Activated T-helper 1 cell treated with anti-CD3 and anti-CD28 coated beads, Interleukin-2, amount 50 U/mL, for 16 hours (primary cell): ENCODE measurements at places on chromosomes 2 and 18.

DNA sequence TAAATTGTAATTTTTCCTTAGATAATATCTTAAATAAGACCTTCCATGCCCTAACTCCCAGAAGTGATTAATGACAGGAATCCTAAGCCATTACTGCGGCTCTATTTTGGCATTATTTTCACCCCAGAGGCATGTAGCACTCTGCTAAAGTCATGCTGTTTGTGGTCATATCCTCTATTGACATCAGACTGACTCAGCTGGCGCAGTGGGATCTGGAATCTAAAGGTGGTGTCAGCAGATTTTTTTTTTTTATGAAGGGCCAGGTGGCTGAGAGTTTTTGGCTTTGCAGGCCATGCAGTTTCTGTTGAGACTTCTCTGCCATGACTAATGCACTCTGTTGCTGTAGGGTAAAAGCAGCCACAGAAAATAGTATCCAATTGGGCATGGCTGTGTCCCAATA is 64.1 kb upstream of the ACVR1C start:
- no peak for DNase-seq

- no peak for DNase-seq
These were observed 56.9 kb upstream of the CCDC141 start for GRCh38 chr2:179106676-179107428.

GRCh38 chr2:66805968-66806367 is 371.0 kb downstream of the MEIS1 start:
- DNase-seq = no peak

- no peak for DNase-seq
These were observed 795 bp upstream of the TCF7L1 start for GRCh38 chr2:85132397-85132796.

DNA sequence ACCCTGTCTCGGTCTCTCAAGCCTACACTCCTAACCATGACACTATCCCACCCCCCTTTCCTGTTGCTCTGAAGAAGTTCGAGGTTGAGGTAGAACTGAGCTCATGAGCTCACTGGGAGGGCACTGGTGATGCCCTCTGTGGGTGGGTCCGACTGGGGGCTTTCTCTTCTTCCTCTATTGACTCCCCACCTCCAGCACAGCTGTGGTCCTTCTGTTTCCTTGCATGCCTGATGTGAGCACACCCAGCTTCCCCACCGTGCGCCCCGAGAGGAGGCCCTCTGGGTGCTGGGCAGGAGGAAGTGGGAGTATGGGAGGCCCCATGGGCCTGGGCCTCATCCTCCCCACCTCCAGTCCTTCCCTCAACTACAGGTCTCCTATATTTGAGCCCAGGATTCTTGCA is 20.9 kb downstream of the SPEG start:
- no peak for DNase-seq

DNA sequence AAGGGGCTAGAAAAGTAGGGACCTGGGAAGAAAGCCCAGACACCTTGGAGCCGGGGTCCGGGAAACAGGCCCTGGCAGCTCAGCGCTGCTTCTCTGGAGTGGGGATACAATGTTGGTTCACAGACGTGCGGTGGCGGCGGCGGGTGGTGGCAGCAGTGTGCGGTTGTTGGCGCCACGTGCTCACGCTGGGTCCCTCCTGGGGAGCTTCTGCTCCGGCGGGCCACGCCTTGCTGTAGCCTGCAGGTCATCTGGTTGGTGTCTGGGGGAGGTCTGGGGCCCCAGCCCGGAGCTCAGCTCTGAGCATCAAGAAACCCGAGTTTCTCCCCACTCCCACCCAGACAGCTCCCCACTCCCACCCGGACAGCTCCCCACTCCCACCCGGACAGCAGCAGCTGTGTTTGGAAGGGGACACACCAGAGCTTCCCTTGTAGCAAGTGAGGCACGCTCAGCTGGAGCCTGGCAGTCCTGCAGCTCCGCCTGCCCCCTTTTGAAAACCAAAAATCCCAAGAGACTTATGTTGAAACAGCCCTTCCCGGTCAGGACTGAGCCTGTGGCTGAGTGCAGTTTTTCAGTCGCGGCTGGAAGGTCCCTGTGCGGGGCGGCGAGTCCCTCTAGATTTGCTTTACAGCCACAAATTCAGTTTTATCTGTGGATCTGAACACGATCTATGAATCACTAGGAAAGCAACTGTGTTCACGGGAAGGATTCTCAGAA is 46.9 kb downstream of the NFATC1 start:
- no peak for DNase-seq

GRCh38 chr2:68646303-68646702 is 2.9 kb downstream of the PROKR1 start:
- DNase-seq = no peak

DNA sequence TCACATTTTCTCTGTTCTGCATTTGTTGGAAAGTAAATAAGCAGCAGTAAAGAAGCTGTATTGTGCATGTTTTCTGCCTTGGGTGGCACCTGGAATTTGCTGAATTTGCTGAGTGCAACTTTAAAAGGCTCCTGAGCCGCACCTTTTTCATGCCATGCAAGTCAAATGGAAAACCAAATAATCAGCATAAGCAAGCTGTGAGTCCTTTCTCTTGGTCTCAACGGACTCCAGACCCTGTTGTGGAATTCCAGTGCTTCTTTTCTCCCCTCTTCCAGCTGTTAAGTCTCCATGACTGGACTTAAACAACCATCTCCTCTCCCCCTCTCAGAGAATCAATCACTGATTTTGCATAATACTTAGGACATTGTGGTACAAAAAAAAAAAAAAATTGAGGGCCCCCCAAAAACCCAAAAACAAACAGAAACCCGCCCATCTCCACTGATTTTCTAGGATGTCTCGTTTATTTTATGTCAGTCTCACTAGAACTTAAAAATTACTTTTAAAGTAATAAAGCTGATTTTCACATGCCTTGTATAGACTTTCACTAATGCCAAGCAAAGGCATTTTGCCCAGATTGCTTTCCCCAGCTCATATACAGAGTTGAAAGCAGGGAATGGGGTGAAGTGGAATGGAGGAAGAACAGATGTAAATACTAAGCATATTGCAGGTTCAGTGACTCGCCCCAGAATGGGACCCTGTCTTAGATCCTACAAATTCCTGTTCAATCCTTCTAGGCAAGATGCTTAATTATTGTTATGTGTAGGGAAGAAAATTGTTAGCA is 5.1 kb upstream of the CETN1 start:
- no peak for DNase-seq

GRCh38 chr2:23688486-23689130 is 238.3 kb downstream of the ATAD2B start:
- no peak for DNase-seq

DNA sequence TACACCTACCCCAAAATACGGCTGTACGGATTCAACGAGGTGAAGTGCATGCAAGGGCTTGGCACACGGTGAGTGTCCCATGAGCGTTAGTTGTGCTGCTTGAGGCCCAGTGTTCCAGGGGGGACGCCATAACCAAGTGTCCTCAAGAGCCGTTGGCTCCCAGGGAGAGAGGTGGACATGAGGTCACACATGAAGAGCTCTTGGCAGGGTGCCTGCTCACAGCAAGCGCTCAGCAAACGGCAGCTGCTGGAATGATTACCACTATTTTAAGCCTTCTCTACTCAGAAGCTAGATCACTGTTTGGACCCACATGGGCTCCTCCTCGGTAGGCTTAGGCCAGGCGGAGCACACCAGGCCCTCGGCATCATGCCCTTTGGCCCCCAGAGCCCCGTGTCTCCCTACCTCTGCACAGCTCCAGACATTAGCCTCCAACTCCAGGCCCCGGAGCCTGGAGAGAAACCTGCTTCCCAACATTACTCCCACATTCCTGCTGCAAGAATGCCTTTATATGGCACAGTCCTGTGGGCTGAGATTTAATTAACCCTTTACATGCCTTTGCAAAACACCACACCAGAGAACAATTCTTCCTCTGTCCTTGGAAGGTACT is 68.4 kb upstream of the PPP1CB start:
- no peak for DNase-seq

DNA sequence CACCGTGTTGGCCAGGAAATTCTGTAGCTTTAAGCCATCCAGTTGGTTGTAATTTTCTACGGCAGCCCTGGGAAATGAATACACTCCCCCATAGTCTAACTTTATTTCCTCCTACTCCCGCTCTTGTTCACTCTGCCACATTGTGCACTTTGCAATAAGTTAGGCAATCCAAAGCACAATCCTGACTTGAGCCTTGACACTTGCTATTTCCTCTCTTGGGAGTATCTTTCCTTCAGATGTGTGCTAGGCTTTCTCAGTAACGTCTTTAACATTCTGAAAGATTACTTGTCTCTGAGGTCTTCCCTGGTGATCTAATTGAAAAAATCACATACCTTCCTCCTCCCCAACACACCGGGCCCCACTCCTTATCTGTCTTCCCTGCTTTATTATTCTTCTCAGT is 65.9 kb upstream of the RAB27B start:
- no peak for DNase-seq

DNA sequence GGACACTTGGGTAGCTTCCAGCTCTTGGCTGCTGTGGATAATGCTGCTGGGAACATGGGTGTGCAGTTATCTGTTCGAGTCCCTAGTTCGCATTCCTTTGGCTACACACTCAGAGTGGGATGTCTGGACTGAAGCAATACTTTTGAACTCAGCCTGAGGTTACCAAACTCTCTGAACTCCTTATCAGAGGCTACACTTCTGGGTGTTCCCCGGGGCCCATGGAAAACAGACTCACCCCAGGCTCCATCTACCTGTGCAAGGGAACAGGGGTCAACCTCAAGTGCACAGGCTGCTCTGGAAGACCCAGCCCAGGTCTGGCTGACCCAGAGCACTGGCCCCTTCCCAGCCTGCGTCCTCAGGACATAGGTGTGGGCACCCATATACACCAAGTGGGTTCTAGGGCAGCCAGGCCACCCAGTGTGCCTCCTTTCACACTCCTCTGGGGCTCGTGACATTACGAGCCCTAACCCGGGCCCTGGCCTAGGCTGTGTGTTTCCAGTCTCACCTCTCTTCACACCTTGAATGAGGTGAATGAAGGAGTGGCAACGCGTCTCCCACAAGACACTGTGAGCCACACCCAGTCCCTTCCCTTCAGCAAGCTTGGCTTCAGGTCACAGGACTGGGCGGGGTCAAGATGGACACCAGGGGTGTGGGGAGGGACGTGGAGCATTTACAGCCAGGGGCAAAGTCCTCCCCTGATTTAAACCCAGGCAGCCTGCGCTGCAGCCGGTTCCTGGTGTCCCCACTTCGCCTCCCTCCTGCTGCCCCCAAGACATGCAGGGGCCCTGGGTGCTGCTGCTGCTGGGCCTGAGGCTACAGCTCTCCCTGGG is at the start of gene ALPI:
TSS of gene ALPI (plus strand) at position 728 of the 830 bp plus-strand sequence. CDS start at position 775, 47 bp downstream.
- no peak for DNase-seq

- DNase-seq = no peak
These were observed 68.5 kb downstream of the SUMO1 start for GRCh38 chr2:202169832-202170424.

GRCh38 chr18:33870059-33870458 is 292.0 kb downstream of the ASXL3 start:
- no peak for DNase-seq

DNA sequence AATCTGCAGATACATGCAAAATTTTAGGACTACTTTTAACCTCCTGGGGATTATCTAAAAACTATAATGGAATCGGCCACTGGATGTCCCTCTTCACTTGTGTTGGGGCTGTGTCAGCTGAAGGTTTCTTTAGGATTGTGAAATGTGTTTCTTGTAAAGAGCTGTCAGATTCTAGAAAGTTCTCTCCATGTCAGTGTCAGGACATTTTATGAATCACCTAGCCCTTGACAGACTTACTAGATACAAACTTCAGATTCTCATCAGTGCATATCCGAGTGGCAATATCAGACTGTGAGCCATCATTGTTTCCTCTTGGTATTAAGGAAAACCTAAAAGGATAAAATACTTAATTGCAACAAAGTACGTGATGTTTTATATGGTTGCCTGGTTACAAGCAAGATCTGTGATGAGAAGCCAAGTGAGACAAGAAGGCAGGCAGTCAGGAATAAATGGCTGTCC is 107.3 kb downstream of the CPS1 start:
- DNase-seq = no peak

- no peak for DNase-seq
These were observed 120.2 kb downstream of the LPIN1 start for GRCh38 chr2:11866358-11867335.

DNA sequence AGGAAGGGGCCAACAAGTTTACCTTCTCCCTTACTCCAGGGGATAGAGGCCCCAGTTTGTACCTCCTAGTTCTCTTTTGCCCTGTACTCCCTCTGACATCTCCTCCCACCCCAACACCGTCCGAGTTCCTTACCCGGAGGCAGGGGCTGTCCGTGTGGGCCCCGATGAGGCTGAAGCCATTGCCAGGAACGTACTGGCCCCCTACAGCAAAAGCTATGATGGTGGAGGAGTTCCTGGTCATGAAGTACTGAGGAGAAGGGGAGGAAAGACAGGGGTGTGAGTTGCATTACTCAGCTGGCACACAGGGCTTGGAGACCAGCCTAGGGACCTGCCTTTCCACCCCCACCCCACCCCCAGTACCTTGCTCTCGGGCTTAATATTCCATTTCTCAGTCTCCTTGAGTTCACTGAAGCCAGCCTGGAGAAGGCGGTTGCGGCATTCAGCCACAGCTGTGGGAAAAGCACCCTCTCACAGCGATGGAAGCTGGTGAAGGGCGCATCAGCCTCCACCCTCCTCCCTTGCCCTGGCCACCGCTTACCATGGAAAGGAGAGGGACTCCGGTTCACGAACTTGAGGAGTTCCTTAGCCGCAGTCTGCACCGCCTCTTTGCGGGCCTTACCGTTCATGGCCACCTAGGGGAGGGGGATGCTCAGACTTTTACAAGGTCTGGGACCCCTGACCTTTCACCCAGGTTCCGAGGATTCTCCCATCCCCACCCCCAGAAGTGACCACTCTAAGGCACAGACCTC is 1.0 kb downstream of the DNPEP start:
- no peak for DNase-seq

DNA sequence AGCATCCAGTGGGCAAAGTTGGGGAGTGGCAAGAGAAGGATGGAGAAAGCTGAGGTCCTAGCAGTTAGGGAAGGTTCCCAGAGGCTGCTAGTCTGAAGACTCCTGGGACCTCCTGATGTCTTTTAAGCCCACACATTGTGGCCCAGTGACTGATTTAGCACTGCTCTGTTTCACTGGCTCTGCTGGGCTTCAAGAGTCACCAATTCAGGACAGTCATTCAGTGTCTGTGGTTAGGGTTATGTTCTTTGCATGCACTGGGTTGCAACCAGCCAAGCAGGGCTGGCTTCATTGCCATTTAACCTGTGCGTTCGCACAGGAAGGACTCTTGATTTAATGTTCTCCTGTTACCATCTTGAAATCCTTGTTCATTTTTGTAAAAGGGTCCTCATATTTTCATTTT is 199.2 kb downstream of the ICOS start:
- no peak for DNase-seq

GRCh38 chr2:45845566-45845965 is 194.1 kb downstream of the PRKCE start:
- DNase-seq = no peak

DNA sequence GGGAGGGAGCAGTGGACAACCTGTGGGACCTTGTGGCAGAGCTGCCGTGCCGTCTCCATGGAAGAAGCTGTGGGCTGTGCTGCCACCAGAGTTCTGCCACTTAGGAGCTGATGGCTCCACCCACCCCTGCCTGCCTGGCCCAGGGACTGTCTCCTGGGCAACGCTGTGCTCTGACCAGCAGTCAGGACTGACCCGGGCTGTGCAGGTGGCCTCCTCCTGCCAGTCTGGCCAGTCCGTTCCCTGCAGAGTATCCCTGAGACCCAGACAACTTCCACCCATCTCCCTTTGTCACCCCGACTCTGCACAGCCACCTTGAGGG is 12.8 kb downstream of the ASIC4 start:
- DNase-seq = no peak

GRCh38 chr18:79493801-79494211 is 98.1 kb downstream of the NFATC1 start:
- no peak for DNase-seq

- DNase-seq = no peak
These were observed 447.0 kb downstream of the SOX11 start for GRCh38 chr2:6139142-6139541.

- DNase-seq = no peak
These were observed 85.6 kb upstream of the PPM1B start for GRCh38 chr2:44083054-44083453.
